ENCODE measurements at places on chromosomes 3 and 15.

- DNase-seq = no peak
Measured at GRCh38 chr15:77376770-77377169, 43.1 kb downstream of the PEAK1 start.

GRCh38 chr15:71648095-71648494 lies 162.3 kb upstream of the NR2E3 start:
- no peak for DNase-seq

GRCh38 chr15:100665570-100665969 lies 63.2 kb downstream of the ASB7 start:
- no peak for DNase-seq

DNA sequence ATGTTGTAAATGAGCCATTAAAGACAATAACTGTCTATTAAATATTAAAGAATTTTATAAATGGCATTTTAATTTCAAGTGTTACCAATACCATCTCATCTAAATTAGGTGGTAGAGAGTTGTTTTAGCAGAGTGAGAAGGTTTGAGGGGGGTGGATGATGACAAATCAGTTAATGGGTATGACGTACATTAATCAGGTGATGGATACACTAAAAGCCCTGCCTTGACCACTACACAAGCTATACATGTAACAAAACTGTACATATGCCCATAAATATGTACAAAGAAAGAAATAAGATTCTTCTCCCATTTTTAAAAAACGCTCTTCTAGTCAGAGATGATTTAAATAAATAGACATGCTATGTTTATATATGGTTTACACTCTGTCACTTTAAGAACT lies 40.0 kb downstream of the TAFA4 start:
- DNase-seq = no peak

DNA sequence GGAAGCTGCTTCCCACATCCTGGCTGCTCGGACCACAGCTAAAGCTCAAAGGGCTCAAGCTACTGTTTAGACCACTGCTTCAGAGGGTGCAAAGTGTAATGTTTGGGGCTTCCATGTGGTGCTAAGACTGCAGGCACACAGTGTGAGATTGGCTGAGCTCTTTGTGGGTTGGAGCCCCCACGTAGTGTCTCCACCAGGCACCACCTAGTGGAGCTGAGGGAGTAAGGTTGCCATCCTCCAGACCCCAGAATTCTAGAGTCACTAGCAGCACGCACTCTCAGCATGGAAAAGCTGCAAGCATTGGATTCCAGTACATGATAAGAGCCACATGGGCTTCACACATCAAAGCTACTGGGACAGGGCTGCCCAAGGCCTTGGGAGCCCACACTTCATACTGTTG lies 9.3 kb downstream of the MKRN3 start:
- no peak for DNase-seq

- no peak for DNase-seq
Measured at GRCh38 chr15:67884514-67885174, 44.8 kb upstream of the RNU6-1 start.

DNA sequence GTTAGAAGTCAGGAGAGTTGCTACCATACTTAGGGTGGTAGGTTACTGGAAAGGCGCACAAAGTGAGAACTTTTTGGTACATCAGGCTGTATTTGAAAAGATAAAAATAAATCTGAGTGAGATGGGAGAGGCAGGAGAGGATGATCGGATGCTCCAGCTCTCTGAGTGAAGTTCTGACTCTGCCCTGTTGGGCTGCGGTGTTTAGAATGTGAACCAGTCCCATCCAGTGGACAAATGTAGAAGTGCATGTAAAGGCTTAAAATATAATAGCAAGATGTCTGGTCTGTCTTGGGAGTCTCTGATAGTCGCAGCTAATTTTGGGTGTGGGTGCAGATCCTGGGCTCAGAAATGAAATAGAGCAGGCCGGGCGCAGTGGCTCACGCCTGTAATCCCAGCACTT lies 30.4 kb downstream of the ACKR2 start:
- peak; percentile 1 for DNase-seq

GRCh38 chr3:184173374-184173722 lies 1.3 kb upstream of the AP2M1 start:
- DNase-seq = no peak

GRCh38 chr3:31145062-31145461 lies 250.6 kb upstream of the GADL1 start:
- DNase-seq = no peak

Measured in T-helper 22 cell (primary cell).